ENCODE measurements at places on chromosomes 11 and 22.
A peak's percentile ranks its signal among the peaks of the same experiment; 100 is the strongest.

- DNase-seq: no peak
These were observed 5.3 kb upstream of the JAML start for GRCh38 chr11:118230088-118230487.

DNA sequence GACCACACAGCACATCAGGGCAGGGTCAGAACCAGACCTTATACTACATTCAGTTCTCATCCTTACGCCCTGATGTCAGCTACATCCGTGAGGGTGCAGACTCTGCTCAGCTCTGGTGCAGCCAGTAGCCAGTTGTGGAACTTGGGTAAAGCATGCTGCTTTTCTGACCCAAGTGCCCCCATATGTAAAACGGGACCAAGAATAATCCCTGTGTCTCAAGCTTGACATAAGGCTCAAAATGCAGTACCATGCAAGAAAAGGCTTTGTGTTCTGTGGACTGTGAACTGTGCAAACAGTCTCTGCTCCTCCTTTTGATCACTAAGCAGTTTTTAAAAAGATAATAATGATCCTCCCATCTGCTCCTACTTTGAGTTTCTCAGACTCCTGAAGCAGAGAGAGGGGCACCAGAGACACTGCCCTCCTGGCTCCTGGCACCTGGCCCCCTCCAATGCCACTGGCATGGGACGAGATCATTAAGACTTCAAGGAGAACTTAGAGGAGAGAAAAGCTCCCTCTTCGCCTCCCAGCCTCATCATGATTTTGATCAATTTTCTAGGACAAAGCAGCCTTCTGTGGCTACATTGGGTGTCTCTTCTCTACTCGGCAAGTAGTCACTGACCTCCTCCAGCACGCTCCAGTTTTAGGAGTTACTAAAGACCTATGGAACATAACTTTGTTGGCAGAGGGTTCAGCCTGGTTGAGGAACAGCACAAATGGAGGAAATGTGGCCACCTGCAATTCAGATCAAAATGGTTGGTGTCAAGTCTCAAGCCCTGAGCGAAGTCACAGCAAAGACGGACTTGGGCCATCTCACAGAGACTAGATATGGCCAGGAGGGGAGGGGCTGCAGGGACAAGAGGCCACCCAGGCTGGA lies 23.9 kb downstream of the IL10RA start:
- no peak for DNase-seq

GRCh38 chr11:118841469-118842242 lies 42.0 kb upstream of the CXCR5 start:
- DNase-seq: no peak

GRCh38 chr22:42780070-42780540 lies 59.4 kb upstream of the A4GALT start:
- DNase-seq: peak; percentile 68

- no peak for DNase-seq
These were observed 42.4 kb downstream of the ZBTB44 start for GRCh38 chr11:130272336-130272735.

DNA sequence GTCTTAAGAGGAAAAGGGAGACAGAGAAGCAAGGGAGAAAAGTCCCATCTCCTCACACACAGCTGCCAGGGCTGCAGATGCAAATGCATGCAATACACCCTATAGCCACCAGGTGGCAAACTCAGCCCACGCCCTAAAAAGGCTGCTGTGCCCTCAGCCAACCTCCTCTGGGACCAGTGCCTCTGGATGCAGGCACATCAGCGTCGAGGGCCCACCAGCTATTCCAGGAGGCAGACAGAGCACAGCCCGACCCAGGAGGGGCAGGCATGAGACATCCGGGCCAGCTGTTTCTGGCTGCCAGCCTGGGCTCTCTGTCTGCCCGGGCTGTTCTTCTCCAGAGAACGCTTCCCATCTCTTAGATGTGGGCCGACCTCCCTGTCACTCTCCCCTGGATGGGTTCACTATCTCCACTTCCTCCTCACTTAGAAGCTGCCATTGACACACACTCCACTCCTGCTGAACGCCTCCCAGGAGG lies 39.7 kb downstream of the TPBGL start:
- DNase-seq: peak; percentile 90

DNA sequence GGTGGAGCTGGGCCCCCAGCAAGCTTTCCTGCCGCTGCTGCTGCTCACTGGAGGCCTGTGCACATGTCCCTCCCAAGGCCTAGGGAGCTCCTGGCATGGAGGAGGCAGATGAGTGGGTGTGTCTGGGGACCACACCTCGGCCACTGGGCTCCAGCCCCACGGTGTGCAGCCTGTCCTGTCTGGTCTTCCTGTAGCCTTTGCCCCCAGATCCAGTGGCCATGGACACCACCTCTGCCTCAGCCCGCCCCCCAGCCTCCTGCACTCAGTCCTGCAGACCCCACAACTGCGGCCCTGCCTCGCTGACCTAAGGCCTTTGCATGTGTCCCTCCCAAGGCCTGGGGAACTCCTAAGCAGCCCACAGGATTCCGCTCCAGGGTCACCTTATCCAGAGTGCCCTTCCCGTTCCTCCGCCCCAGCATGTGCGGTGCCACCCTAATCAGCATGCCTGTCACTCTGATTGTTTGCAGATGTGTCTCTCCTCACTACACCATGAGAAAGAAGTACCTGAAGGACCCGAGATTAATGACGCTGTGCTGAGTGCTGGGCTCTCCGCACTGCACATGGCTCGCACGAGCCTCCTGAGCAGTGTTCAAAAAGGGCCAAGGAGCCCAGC lies 8.6 kb downstream of the GAL start:
- no peak for DNase-seq

DNA sequence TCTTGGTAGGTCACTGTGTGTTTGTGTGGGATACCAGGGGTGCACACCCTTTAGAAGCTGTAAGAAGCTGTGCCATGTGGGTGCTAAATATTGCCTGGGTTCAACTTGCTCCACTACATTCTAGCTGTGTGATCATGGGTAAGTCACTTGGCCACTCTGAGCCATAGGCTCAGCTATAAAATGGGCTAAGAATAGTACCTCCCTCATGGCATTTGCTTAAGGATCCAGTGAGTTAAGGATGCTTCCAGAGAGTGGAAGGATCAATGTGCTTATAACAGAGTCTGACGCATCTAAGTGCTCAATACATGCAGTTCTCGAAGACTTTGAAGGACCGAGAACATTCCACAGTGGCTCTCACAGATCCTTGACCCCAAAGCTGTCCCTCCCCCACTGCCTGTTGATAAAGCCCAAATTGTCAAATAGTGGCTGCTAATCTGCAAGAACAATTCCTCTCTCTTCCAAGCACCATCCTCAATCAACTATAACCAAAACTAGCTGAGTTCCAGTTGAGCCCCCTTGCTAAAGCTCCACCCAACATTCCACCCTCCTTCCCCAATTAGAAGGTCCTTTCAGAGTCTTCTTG lies 13.2 kb upstream of the TMPRSS6 start:
- DNase-seq: no peak

DNA sequence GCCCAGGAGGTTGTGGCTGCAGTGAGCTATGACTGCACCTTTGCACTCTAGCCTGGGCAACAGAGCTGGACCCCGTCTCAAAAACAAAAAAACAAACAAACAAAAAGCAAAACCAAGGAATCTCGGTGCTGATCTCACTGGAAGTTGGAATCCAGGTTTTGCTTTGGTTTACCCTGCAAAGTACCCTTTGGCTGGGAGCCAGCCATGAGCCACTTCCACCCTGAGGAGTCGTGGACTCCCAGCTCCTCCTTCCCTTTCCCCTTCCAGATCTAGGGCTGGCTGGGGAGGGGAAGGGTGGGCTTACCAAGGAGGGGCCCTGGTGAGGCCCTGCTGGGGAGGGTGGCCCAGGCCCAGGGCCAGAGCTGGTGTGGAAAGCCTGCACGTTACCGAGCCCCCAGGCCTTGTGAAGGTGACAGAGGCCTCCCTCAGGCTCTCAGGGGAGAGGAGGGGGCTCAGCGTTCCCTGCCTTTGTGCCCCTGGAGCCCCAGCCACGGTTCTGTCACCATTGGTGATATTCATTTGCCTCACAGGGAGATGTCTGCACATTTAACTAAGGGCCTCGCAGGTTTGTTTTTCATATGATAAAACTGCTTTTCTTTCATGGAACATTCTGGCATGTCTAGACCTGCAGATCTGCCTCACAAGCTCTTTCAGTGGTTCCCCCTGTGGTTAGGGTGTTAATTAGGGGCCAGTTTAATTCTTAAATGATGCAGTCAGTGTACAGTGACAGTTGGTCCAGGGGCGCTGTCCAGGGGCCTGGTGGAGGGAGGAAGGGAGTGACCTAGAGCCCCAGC lies 29.0 kb downstream of the FBLN1 start:
- no peak for DNase-seq

DNA sequence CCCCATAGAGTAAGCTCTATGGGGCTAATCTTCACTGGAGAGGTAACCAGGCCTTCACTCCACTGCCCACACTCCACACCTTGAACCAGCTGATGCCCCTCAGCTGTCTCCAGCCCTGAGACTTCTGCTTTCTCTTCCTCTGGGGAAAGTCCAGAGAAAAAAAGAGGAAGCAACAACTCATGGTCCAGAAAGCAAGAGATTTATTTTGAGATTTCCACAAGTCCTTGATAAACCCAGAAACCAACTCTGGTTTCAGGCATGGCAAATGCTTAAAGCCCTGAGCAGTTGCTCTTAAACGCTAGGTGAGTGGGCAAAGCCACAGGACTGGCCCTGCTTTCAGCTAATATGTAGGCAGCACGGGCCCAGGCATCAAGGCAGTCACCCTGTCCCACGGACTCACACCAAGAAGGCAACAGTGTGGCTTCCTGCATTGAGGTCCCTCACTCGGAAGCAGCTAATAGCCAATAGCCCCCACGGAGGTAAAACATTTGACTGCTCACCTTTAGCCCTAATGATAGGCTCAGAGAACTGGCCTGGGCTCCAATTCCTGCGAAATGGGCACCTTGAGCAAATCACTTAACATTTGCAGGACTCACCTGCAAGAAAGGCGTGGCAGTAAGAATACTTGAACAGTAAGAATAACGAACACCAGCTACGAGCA lies 4.3 kb downstream of the CYB561A3 start:
- DNase-seq: no peak

GRCh38 chr22:45684169-45684568 lies 12.5 kb downstream of the ATXN10 start:
- no peak for DNase-seq

GRCh38 chr11:99241066-99241465 lies 220.3 kb downstream of the CNTN5 start:
- no peak for DNase-seq

GRCh38 chr11:116226731-116227130 lies 546.1 kb downstream of the BUD13 start:
- no peak for DNase-seq

DNA sequence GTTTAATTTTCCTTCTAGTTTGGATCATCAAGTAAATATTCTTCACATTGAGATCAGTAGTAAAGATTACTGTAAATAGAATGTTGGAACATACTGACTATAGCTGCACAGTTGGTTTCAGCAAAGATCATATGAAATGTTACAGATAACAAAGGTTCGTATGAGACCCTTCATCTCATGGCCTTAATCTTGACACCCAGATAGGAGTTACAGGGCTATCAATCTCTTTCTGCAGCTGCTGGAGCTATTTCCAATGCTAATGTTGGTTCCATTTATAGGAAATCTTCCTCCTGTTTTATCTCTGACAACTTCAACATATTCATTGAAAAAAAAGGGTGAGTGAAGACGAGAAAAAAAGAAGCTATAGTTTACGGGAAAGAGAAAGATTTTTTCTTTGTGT lies 495.6 kb downstream of the JRKL start:
- DNase-seq: no peak

DNA sequence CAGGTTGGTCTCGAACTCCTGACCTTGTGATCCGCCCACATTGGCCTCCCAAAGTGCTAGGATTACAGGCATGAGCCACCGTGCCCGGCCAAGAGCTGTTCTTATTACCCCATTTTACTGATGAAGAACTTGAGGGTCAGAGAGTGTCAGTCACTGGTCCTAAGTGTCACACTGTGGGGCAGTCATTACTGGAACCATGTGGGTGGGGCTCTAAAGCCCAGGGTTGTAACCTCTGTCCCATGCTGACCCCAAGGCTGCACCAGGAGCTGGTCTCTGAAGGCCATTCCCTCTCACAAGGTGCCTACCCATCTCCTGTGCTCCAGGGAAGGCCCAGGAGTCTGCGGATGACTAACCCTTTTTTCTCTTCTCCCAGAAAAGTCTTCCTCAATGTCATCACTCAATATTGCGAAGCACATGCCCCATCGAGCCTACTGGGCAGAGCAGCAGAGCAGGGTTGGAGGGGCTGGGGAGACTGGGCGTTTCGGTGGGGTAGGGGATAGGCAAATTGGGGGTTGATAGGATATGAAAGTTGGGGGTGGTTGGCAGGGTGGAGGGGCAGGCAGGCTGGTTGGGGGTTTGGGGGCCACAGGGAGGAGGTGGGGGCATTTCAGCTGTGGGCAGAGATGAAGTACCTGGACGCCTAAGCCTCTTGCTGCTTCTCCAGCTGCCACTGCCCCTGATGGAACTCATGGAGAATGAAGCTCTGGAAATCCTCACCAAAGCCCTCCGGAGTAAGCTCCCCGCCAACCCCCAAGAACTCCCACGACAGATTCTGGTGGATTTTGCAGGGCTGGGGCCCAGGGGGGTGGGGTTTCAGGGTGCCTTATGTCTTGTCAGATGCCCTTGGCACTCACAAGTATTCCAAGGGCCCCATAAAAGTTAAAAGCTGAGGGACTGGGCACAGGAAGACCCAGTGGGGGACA lies 2.0 kb upstream of the ESRRA start:
- no peak for DNase-seq

- DNase-seq: no peak
These were observed 65.1 kb downstream of the GRK3 start for GRCh38 chr22:25629613-25630012.

GRCh38 chr11:133361689-133361994 lies 170.7 kb downstream of the OPCML start:
- DNase-seq: no peak

DNA sequence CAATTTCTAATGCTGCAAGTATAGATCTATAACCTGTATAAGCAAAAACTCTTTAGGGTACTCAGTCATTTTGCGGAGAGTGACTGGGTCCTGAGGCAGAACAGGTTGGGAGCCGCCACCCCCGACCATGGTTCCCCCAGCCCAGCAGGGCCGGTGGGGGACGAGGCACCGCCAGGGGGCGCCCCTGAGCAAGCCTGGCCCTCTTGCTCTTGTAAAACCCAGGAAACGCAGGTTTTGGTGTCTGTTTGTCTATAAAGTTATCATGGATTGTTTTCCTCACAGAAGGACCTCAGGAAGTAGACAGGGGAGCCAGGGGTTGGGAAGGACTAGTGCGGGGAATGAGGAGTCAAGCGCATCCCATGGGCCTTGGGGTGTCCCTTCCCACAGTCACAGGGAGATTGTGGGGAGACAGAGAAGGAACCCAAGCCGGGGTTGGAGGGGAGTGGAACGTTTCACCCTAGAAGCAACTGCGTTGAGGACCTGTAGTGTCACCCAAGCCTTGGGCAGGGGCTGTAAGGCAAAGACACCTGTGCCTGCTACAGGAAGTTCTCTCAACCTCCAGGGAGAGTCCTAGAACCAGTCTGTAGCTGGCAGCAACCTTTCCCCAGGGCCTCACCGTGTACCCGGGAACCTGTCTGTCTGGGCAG lies 26.4 kb downstream of the KCTD17 start:
- DNase-seq: peak; percentile 96

DNA sequence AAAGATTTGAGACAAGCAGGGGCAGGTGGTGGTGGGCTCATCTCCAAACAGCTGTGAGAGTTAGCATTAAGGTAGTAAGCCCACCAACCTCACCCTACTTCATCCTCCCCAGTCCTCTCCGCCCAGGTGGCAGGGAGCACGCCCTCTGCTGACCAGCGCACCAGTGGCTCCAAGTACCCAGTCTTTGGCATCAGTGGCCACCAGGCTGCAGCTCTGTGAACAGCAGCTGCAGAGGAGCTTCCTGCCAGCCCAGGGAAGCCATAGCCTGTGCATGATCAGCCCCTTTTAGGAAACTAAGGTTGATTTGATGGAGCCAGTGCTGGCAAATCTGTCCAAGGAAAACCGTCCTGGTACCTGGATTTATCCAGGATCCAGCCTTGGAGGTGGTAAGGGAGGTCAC lies 21.7 kb downstream of the CAVIN3 start:
- peak; percentile 39 for DNase-seq
